Endothelial cell of umbilical vein (primary cell): ENCODE measurements at places on chromosomes 1 and 21.
A peak's percentile ranks its signal among the peaks of the same experiment; 100 is the strongest.

GRCh38 chr1:168386949-168387586 is 106.4 kb downstream of the TBX19 start:
- no peak for DNase-seq

GRCh38 chr1:47813970-47814369 is 183.2 kb downstream of the TRABD2B start:
- DNase-seq, result no peak

DNA sequence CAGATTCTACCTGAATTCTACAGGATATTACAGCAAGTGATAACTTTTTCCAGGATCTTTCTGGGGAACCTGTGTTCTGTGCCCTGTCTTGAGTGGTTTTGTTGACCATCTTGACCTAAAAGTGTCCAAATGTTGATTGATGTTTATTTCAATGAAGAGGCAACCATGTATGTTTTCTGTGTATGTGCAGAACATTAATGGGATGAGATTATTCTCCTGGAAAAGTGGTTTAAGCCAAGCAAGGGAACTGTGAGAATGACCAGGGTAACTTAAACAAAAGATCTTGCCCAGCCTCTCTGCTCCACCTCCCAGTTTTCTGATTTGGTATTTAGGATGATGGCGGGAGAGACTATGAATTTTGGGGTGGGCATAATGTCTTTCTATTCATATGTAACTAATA is 1.0 kb upstream of the SAMD13 start:
- no peak for DNase-seq

- peak; percentile 70 for DNase-seq
Measured at GRCh38 chr1:157580179-157580827, 17.6 kb downstream of the FCRL4 start.

GRCh38 chr1:100482748-100483147 is 55.2 kb upstream of the GPR88 start:
- no peak for DNase-seq

DNA sequence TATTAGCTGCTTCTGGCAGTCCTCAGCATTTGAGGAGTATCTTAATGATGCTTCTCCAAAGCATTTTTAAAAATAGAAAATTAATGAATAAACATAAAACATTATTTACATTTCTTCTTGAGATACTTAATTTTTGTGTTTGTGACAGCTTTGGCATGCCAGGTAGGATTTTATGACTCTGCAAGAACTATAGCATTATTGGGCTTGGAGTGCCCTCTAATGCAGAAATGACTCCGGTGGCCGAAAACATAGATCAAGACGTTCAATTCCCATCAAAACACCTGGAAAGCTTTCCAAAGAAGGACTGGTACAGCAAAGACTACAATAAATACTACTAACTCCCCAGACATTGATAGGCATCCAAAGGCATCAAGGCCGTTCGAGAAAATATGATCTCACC is 366.4 kb upstream of the CXADR start:
- DNase-seq, result no peak

DNA sequence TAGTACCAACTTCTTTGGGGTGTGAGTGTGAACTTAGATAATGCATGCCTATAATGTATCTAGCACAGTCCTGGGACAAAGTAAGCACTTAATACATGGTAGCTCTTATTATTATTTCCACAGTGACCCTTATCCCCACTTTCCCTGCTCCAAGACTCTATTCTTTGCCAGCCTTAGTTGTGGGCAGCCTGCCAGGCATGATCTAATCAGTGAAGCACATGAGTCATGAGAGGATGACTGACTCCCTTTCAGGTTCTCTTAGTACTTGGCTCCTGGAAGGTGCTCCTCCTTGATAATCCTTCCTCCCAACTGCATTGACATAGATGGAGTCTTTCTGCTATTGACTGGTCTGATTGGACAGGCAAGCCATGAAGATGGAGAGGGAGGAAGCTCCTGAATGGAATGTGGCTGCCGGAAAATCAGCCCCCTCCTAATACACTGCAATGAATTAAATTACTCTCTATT is 17.4 kb upstream of the GNG12 start:
- peak; percentile 97 for DNase-seq

DNA sequence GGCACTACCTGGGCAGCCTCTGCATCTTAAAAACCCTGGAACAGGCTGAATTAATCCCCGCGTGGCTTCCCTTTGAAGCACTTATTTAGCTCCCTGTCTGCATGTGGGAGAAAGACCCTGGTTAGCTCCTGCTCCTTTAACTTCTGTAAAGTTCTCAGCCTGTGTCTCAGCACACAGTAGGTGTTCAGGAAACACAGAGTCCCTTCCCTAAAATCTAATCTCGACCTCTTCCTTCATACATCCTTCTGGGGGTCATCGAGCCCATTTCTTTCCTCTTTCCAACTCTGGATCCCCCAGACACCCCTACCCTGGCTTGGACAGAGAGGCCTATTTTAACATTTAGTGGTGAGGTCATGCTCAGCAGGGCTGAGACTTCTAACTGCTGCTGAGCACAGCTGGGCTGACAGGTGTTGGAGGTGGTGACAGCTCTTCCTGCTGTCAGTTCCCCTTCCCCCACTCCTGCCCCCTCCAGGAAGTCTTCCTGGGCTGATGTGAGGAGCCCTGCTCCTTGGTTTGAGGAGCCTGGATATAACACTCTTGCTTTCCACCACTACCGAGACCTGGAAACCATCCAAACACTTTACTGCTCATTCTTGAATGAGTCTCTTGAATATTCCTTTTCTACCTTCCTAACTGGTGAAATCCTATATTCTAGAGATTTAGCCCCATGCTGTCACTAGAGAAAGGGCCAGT is 5.3 kb downstream of the E2F2 start:
- no peak for DNase-seq

GRCh38 chr21:15058854-15059263 is 5.9 kb downstream of the NRIP1 start:
- peak; percentile 36 for DNase-seq

- peak; percentile 30 for DNase-seq
Measured at GRCh38 chr1:155801149-155801548, 55.9 kb downstream of the GON4L start.

DNA sequence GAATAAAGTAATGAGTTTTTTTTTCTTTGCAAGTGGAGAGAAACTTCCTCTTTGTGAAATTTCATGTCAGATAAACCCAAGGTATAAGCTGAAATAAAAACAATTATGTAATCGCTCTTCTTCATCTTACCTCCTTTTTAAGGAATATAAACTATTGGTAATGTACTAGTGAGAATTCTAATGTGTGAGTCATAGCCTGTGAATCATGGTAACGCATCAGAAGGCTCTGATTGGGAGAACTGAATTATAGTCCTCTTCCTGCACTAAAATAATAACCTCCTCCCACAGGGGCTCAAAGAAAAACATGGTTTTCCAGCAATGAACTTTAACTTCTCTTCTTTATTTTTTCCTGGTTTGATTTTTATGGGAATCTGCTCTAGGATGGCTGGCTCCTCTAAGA is 57.1 kb upstream of the COX20 start:
- peak; percentile 87 for DNase-seq

DNA sequence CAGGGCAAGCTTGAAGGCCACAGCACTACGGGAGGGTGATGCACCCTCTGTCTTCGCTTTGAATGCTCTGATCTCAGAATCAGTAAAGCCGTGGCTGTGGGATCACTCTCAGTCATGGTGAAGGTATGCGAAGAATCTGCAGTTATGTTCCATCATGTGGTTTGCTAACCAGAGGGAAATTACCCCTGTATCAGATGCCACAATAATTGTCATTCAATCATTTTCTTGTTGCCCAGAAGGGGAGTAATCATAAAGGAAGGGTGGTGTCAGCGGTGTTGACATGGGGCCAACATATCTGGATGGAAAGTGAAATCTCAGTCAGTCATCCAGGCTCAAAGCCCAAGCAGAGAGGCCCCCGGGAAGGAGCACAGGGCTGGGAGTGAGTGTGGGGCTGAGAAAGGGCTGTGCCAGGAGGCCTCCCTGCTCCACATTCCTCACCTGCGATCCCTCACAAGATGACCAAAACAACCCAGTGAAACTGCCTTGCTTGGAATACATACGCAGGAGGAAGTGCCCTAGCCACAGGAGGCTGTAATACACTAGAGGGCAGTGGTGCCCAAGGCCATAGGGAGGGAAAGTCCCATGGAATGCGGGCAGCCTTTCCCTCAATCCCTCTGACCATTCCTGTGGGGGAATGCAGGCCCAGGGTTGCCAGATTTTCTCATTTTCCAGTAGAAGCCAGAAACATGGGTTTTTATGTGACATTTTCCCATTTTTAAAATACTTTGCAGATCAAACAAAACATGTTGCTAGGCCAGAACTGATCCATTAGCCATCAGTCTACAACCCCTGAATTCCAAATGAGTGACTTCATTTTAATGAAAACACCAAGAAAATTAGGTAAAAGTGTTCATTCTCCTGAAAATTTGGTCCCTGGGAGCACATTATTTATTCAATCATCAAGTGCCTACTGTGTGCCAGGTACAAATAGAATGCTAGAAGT is 95.7 kb upstream of the VANGL1 start:
- peak; percentile 56 for DNase-seq

- no peak for DNase-seq
Measured at GRCh38 chr1:64895500-64895899, 70.8 kb downstream of the JAK1 start.

- DNase-seq, result no peak
Measured at GRCh38 chr21:46411236-46411635, 47.5 kb upstream of the DIP2A start.

DNA sequence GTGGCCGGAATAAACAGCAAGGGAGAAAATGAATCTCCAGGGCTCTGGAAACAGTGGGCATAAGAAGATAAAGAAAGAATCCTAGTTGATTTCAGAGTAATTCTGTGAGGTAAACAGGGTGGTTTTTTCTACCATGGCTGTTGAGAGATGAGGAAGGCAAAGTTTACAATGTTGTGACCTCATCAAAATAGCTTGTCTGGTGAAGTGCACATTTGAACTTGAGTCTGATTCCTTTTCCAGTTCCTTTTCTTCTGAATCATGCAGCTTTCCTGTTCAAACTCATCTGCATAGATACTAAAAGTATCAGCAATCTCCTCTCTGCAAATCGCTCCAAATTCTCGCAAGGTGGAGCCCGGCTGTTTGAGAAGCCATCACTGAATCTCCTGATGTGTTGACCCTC is 161.7 kb downstream of the PLPP3 start:
- peak; percentile 78 for DNase-seq

DNA sequence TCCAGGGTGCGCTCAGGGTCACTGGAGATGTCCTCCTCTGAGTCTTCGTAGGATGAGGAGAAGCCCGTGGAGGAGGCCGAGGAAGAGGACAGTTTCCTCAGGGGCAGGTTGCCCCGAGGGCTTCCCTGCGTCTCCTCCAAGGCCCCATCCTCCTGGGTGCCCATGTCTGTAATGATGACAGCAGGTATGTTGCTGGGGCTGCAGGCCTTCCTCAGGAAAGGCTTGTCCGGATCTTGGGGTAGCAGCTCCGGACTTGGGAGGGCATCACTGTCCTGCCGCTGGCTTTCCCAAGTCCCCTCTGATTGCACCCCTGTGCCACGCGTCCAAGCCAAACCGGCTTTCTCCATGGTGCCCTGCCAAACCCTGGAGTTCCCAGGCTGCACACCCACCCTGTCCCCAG is 3.5 kb downstream of the ITPKB start:
- no peak for DNase-seq

- DNase-seq, result no peak
Measured at GRCh38 chr21:29360799-29361765, 62.4 kb downstream of the BACH1 start.

- DNase-seq, result no peak
Measured at GRCh38 chr1:172977296-172978017, 73.3 kb downstream of the TNFSF18 start.

DNA sequence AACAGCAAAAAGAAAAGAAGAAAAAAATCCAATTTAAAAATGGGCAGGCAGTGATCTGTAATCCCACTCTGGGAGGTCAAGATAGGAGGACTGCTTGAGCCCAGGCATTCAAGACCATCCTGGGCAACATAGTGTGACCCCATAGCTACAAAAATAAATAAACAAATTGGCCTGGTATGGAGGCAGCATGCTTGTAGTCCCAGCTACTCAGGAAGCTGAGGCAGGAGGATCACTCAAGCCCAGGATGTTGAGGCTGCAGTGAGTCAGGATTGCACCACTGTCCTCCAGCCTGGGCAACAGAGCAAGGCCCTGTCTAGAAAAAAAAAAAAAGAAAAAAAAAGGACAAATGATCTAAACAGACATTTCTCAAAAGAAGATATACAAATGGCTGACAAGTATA is 99.6 kb downstream of the EIF4G3 start:
- peak; percentile 77 for DNase-seq

GRCh38 chr1:202673531-202673930 is 36.7 kb downstream of the SYT2 start:
- no peak for DNase-seq

GRCh38 chr1:207032528-207033017 is at the start of gene C1orf116:
TSS of gene C1orf116 (minus strand) at chr1:207032756. CDS start at chr1:207027598, 5,158 bp downstream.
- DNase-seq, result no peak

GRCh38 chr1:110384581-110385321 is 6.1 kb downstream of the SLC16A4 start:
- no peak for DNase-seq

DNA sequence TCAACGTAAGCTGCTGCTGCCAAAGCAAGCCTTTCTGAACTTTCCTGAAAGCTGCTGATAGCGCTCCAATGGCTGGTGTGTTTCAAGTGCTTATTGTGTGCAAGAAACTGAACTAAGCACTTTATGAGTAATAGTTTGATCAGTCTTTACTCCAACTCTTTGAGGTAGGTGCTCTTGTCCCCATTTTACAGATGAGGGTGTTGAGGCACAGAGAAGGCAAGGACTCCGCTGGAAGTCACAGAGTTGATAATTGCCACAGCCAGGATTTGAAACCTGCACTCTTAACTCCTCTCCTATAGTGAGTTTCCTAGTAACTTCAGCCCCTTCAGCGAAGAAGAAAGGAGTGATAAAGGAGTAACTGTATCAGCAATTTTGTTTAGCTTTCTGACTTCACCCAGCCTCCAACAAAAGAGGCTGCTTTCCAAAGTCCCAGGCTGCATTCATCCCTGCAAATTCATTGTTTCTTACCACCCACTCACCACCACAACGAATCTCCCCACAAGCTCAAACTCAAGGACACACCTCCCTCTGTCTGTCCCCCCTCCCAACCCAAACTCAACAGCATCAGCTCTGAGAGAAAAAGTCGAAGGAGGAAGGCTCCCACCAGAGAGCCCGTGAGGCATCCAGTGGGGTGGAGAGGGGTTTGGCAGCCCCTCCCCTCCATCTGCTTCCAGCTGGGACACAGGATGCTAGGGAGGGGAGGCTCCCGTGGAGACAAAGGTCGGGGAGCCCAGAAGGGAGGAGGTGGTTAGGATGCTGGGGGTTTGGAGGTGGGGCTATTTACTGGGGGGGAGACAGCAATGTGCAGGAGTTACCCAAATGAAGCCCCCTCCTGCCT is 139.6 kb downstream of the NAV1 start:
- no peak for DNase-seq

- DNase-seq, result no peak
Measured at GRCh38 chr1:36506276-36506920, 23.7 kb upstream of the CSF3R start.

- DNase-seq, result no peak
Measured at GRCh38 chr1:91603409-91603808, 102.8 kb downstream of the CDC7 start.
